Stimulated activated CD8-positive, alpha-beta memory T cell treated with anti-CD3 and anti-CD28 coated beads, Interleukin-4, amount 100 ng/mL, for 1 hour (primary cell): ENCODE measurements at places on chromosomes 1 and 21.

DNA sequence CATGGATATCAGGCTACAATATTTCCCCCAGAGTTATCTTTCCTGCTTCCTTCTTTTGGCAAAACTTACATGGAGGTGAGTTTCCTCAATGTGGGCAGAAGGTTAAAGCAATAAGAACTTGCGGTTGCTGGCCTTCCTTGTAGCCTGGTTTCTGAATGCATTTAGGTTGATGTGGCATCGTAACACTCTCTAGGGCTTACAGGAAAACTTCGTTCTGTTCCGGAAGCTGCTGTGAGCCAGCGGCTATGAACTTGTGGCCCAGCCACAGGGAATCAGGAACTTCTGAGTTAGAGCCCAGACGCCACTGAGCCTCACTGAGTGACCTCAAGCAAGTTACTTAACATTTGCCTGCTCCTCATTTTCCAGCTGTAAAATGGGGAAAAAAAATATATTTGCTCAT is 623.4 kb upstream of the ADAMTS5 start:
- DNase-seq, result no peak

DNA sequence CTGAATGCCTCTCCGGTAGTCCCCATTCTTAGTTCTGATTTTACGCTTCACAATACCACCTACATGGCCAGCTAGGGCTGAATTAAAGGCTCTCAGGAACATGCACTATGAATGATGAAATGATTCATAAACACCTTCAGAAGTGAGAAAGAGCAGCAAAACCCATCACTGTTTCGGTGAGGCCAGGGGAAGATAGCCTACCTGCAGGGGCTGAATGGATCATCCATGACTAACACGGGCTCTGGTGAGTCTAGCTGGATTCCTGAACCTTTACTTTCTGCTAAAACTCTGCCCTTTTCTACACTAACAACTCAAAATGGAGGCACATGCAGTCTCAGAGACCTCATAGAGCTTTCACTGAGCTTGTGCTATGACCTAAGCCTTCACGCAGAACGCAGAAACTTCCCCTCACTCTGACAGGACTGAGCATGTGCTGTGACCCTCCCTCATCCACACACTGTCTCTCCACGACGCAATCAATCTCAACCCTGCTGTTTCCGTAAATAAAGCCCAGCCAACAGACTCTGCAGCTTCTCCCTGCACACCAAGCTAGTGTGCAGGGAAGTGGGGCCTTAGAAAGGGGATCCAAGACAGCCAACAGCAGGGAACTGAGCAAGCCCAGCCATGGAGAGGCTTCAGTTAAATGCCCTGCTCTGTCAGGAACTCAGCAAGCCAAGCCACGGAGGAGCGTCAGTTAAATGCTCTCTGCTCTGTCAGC is 207.8 kb downstream of the SLC45A1 start:
- peak; percentile 23 for DNase-seq

- DNase-seq, result no peak
These were observed 164.2 kb downstream of the RHOU start for GRCh38 chr1:228899421-228899956.

GRCh38 chr1:8742022-8742924 is 75.2 kb downstream of the RERE start:
- no peak for DNase-seq

DNA sequence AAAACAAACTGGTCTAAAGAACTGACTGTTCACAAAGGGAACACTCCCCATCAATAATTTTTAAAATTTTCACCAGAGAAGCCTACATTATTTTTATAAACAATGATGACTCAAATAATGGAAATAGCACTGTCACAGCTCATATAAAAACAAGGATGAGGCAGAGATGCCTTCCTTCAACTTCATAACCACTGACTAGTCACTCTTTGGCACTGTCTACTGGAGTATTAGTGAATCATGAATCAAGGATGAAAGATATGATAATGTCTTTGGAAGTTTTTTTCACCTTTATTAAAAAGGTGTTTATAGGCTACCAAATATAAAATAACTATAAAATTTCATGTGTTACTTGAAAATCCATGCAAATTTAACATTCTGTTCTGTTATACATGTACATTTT is 316.9 kb downstream of the VAV3 start:
- no peak for DNase-seq

GRCh38 chr1:206558794-206559671 is 51.7 kb downstream of the RASSF5 start:
- no peak for DNase-seq

- DNase-seq, result no peak
These were observed 66.7 kb upstream of the ANGPTL3 start for GRCh38 chr1:62530516-62531154.

DNA sequence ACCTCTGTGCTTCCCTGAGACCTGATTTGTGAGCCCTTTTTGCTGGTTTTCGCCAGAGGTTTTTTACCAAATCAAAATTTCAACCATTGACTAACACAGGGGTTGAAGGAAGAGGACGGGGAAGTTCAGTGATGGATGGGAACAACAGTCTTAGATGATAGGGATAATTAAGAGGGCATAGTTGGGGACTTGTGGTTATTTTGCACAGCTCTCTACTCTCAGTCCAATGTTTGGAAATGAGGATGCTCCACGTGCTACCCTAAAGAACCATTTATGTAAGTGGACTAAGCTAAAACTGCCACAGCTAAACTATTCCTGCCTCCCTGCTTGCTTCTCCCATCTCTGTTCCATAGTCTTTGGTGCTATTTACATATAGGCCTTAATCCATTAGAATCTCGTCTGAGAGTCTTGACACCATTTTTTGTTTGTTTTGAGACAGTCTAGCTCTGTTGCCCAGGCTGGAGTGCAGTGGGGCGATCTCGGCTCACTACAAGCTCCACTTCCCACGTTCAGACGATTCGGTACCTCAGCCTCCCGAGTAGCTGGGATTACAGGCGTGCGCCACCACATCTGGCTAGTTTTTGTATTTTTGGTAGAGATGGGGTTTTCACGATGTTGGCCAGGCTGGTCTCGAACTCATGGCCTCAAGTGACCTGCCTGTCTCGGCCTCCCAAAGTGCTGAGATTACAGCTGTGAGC is 684 bp upstream of the MCL1 start:
- DNase-seq, result no peak
